ENCODE measurements at places on chromosomes 12 and 14.

DNA sequence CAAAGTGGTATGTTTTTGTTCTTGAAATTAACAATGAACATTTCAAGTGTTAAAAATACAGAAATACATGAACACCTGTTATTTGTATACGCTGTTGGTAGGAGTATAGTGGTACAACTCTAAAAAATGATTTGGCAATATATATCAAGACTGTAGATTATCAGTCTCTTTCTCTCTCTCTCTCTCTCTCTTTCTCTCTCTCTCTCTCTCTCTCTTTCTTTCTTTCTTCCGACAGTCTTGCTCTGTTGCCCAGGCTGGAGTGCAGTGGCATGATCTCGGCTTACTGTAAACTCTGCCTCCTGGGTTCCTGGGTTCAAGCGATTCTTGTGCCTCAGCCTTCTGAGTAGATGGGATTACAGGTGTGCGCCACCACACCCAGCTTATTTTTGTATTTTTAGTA lies 12.6 kb downstream of the HEBP1 start:
- no peak for DNase-seq

- DNase-seq, result no peak
Observed at GRCh38 chr12:11638315-11638916, 11.1 kb upstream of the ETV6 start.

GRCh38 chr12:6534695-6534944 lies 303 bp downstream of the GAPDH start:
- DNase-seq, result no peak

- no peak for DNase-seq
Observed at GRCh38 chr12:7303230-7303629, 642 bp upstream of the ACSM4 start.

DNA sequence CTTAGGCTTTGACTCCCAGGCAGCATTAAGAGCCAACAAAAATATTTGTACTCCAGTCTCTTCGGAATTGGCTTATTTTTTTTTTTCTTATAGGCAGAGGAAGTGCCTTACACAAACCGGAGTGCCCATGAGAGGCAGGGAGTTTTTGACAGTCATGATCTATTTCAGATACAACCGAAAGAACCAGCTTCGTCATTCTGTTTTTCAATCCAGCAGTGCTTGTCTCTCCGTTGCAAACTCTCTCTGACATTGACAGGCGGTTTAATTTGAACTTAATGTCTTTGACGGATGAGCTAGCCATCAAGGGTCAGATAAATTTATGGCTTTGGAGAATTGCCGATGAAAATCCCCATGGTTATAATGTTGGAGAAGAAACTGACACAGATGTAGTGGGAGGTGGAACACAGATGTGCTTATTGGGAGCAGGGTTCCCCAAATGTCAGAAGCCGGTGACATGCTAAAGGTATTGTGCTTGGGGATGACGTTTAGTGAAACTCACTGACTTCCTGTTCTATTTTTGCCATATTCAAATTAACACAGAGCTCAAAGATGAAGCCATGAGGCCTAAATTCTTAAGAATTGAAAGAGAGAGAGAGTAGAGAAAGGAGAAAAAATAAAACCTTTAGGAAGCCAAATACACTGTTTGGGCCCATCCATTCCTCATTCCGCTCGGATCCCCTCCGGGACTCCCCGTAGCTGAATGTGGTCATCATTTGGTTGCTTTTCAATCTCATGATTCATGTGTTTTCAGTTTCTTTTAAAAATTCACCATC lies 59.7 kb downstream of the PLXNC1 start:
- no peak for DNase-seq
